ENCODE measurements at places on chromosomes 3 and 15.

- DNase-seq, result no peak
Observed at GRCh38 chr3:54793171-54793570, 134.7 kb downstream of the LRTM1 start.

GRCh38 chr3:59621037-59621436, 571.2 kb upstream of the CFAP20DC start:
- DNase-seq, result no peak

DNA sequence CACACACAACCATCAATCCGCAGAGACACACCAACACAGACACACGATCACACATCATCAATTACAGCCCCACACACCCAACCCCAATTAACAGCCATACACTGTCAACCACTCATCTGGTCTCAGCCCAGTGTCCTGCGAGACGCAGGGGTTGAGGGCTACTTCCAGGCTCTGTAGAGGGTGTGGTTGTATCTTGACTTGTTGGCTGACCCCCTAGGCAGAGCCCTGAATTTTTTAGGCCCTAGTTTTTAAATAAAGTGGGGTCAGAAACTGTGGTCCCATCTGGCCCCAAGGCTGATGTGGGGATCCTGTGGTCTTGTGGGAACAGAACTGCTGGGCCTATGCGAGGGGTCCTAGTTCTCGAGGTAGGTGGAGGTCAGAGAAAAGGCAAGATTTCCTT, 9.2 kb downstream of the VILL start:
- DNase-seq, result no peak

- DNase-seq, result no peak
Observed at GRCh38 chr15:101566748-101567488, 77.4 kb upstream of the PCSK6 start.

GRCh38 chr15:36914466-36914865, 185.9 kb downstream of the MEIS2 start:
- no peak for DNase-seq

GRCh38 chr3:98746122-98746521, 17.0 kb upstream of the ST3GAL6 start:
- DNase-seq, result no peak

DNA sequence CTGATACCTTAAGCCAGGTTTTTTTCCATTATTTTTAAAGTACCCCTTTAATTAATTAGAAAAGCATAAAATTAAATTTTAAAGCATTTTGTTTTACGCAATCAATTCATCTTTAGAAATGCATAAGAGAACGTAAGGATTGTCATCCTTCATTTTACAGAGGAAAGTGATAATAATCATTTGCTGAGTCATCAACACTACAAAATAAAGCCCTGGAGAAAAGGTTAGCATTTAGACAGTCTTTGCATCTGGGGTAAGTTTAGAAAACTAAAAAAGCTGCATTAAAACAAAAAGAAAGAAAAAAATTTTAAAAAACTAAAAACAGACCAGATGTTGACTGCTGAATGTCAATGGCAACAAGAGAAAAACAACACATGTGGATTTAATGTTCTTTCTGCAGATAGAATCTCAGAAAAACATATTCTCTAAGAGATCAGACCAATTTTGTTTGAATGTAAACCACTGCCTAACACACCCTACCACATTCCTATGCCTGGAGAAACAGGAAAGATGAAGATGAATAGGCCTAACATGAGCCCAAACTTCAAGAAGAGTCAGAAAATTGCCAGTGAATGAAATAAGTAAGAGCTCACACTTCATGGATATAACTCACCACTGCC, 59.9 kb downstream of the SUCNR1 start:
- no peak for DNase-seq

DNA sequence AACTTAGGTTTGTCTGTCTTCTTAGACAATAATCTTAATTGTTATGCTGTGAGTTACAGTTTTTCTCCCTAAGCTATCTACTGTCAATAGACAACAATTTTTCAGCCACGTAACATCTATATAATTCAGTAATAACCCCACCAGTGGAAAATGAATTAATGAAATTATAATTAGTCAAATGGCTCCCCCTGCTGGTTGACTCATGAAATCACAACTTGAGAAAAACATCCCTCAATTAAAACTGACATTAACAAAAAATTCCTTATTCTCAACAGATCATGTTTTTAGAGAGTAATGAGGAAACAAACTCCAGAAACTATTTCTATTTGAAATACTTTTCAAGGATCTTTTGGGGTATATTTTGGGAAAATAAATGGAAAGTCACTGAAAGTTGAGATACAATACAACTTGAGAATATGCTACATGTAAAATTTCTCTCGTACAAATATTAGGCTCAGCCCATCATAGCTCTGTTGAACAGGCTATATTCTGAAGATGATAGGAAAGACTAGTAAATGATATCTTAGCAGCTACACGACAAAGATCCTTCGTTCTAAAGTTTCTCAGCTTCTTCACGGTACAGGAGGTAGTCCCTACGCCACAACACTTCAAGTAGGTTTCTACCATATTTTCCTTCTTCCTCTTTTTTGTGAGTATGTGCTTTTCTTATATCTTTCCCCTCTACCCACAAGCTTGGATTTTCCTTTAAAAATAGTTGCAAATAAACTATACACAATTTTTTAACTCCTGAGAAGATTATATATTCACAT, 20.7 kb downstream of the PPP1R2 start:
- no peak for DNase-seq

- no peak for DNase-seq
Observed at GRCh38 chr15:65368302-65369211, 9.2 kb downstream of the IGDCC3 start.

GRCh38 chr15:85963262-85963760, 116.4 kb upstream of the AGBL1 start:
- no peak for DNase-seq

- no peak for DNase-seq
Observed at GRCh38 chr15:58016581-58017175, 48.8 kb downstream of the ALDH1A2 start.

DNA sequence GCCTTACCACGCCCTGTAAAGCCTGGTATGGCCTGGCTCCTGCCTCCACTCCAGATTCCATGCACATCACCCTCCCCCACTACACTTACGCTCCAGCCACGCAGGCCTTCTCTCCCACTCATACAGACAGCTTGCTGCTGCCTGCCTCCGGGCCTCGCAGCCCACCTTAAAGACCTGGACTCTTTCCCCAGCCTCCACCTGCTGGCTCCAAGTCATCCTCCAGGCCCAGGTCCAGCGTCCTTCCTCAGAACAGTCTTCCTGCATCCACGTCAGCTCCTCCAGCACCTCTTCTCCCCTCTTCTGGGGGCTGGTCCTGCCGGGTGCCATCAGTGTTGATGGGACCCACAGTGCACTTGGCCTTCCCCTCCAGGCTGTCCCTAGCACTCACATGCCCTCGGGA, 75.5 kb downstream of the NUP210 start:
- DNase-seq, result no peak

GRCh38 chr15:55226127-55226526, 29.4 kb upstream of the RSL24D1 start:
- DNase-seq, result no peak

Data from NCI-H1417 treated with DMSO at 0.1 percent for 48 hours (cell line).